ENCODE measurements at places on chromosomes 3 and 15. TPM values are rescaled to one million over a fixed set of nuclear protein-coding genes. Genes with fewer than 3 reads are reported as not detected.

Gene NR2E3
- total RNA-seq = not detected

GRCh38 chr15:75723847-75724660 is 11.4 kb upstream of the CSPG4 start:
- H3K4me1 ChIP-seq = peaks cover 28% of the 10 kb centered on the region
- no peak overlapping the region for H3K4me3 ChIP-seq
- peak; percentile 84 for DNase-seq

Gene KNG1
- total RNA-seq = 0.14 TPM

Gene MOBP
- not detected for total RNA-seq

Gene GAP43
- total RNA-seq = 1.2 TPM
